Stimulated activated CD4-positive, alpha-beta T cell treated with anti-CD3 and anti-CD28 coated beads, Interleukin-1b, Interleukin-23, amount 100 ng/mL, for 1 hour (primary cell): ENCODE measurements at places on chromosomes 1 and 21.

DNA sequence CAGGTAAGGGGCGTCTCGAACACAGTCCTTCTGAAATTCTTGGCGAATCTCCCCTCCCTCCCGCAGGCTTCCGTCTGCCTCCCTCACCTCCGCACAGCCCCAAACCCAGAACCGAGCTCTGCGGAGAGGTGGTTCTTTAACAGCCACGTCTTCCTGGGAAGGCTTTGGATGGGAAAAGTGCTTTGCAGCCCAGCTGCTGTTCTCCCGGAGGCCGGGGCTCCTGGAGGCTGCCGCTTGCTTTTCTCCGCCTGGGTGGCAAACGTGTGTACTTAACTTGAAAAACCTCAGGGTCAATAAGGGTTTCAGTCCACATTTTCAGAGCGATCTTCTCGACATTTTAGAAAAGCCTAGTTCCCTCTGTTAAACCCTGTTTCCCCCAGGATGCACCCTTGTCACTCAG is 109.3 kb downstream of the PRDM16 start:
- no peak for DNase-seq

DNA sequence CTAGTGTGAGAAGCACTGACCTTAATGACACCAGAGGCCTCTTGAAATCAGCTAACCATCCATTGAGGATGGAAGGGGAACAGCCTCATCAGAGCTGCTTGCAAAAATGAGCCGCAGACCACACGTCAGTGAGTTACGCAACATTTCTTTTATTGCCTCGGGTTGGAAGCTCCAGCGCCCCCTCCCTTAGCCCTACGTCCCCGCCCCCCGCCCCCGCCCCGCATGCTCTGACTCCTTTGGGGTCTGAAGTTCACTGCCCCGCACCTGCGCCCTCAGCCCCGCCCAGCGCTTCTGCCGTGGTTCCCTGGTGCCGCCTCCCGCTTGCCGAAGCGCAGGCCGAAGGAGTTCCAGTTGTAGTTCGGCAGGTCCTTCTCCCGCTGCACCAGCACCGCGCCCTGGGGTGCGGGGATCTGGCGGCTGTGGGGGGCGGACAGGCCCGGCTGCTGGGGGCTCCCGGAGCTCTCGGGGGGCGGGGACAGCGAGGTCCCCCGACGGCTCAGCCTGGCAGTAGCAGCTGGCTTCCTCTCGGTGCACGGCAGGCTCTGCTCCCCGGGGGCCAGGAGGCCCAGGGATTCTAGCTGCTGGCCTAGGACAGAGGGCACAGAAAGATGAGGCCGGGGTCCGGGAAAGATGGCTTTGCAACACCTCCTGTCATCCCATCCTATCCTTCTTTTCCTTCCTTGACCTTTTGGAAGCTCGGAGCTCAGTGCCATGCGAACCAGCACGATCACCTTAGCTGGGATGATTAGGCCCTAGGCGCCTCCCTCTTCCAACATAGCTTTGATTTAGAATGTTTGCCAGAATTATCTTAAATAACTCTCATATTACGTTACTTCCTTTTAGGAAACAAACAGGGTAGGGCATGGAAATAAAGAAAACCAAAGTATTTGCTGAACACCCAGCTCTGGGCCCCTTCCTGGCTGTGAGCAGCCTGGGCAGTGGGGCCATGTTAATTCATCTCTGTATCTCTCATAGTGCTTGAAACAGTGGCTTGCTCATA is 5.8 kb downstream of the KISS1 start:
- DNase-seq: no peak

GRCh38 chr1:15985611-15986297 is 9.9 kb upstream of the ZBTB17 start:
- DNase-seq: no peak

DNA sequence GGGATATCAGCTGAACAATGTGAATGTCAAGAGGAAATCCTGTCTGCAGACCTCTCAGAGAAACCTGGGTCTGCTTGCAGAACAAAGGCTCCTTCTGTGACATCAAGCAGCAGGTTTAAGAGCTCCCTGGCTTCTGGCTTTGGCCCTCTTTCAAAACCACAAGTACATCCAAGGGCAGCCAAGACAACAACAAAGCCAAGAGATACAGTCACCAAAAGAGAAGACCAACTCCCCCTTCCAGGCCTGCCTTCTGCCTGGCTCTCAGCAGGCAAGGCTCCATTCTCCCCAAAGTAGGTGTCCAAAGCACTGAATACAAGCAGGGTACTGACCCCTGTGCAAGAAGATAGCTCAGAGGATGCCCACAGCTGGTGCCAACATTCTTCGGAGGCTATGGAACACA is 11.5 kb downstream of the BCAR3 start:
- DNase-seq: no peak

DNA sequence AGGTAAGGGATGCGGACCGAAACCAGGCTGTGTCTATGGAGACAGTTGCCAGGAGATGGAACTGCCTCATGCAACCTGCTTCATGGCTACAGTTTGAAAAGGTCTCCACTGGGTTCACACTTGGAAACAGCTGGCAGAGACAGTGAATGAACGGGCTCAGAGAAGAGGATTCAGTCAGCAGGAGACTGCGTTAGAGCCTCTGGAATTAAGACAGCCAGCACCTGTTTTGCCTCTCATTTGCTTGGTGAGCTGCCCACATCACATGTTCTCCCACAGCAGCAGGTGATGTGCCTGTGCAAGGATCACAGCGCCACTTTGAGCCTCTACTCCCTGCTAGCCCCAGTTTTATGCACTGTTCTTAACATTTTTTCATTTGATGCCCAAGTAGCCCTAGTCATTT is 321.0 kb downstream of the PLPP3 start:
- no peak for DNase-seq

- DNase-seq: no peak
Measured at GRCh38 chr1:70754701-70755100, 292.9 kb downstream of the PTGER3 start.

GRCh38 chr1:161089251-161089924 is at the start of gene NECTIN4:
Gene NECTIN4 (minus strand): TSS chr1:161089558. CDS start chr1:161089296, 262 bp downstream.
- DNase-seq: no peak
